ENCODE measurements at places on chromosomes 16 and 17. TPM values are rescaled to one million over a fixed set of nuclear protein-coding genes. Genes with fewer than 3 reads are reported as not detected.

The IRX6 gene
- not detected for total RNA-seq

The P2RX1 gene
- total RNA-seq = 0.43 TPM

The C16orf96 gene
- total RNA-seq = 0.07 TPM

The GNG13 gene
- not detected for total RNA-seq

The GRB7 gene
- total RNA-seq = 1.2 TPM
